NCI-H774 (cell line): ENCODE measurements at places on chromosomes 5 and 9.
A peak's percentile ranks its signal among the peaks of the same experiment; 100 is the strongest.

GRCh38 chr9:84146893-84147710 is 166.5 kb downstream of the RMI1 start:
- no peak for DNase-seq

- no peak for DNase-seq
These were observed 6.1 kb upstream of the ANGPTL2 start for GRCh38 chr9:127128341-127129072.

- no peak for DNase-seq
These were observed 6.0 kb downstream of the LRSAM1 start for GRCh38 chr9:127457191-127457878.

- DNase-seq, result no peak
These were observed 31.5 kb upstream of the EQTN start for GRCh38 chr9:27328483-27328882.

GRCh38 chr9:112119225-112120029 is 55.7 kb downstream of the SUSD1 start:
- no peak for DNase-seq

DNA sequence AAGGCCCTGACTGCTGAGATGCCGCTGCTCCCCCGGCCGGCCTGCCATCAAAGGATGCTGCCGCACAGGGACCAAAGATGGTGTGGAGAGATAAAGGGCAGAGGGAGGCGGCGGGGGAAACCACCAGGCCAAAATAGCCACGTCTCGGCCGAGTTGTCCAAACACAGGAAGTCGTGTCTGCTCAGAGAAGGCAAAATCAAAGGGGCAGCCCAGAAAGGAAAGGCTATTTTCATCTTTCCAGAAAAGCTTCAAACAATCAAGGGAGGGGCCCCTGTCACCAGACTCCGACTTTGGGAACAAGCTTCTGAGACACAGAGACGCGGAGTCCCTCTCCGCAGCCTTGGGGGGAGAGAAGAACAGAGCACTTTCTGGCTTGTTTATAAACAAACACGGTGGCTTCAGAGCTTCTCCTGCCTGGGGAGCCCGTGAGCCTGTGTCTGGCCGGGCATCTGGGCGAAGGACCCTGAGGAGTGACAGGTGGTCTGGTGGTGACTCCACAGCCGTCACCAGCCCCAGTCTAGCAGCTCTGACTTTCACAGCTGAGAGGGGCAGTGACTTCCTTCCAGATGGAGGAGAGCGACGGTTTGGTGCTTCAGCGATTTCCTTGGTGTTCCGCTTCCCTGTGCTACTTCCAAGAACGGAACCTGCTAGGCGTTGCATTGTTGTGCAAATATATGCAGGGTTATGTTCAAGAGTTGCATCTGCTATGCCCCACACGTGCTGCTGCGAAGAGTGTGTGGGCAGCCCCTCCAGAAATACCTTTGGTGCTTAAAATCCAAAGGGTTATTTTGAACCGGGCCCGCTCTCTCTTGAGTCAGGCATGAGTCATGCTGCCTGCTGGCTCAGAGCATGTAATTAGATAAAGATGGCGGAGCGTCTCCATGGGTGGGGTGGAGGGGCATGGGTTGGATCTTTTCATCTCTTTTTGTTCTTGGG is 24.0 kb downstream of the ADAMTSL2 start:
- DNase-seq, result no peak

- DNase-seq, result peak; percentile 53
These were observed 21.8 kb downstream of the DMAC1 start for GRCh38 chr9:7777771-7778170.
